Fibroblast of the aortic adventitia (primary cell): ENCODE measurements at places on chromosomes 6 and 20. TPM values are rescaled to one million over a fixed set of nuclear protein-coding genes. Genes with fewer than 3 reads are reported as not detected.

- no peak for DNase-seq
These were observed 1405.1 kb upstream of the EYS start for GRCh38 chr6:67112120-67112519.

The BMP6 gene
- total RNA-seq: 1.3 and 10.5 TPM in 2 replicates

The HIVEP2 gene
- total RNA-seq: 11.5 and 23.1 TPM in 2 replicates

DNA sequence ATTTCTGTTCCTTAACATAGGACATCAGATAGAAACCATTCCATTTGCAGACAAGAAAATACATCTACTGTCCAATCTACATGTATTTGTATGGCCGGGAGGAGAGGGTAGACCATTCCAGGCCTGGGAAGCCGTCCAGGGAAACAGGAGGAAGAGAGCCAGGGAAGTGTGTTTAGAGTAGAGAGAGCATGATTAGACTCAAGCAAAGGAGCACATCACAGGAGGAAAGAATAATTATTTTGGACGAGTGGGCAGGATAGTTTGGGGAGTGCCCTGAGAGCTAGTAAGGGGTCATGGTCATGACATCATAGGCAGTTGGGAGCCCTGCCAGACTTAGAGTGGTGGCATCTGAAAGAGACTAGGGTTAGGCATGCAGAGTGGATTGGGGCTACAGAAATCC lies 250.0 kb downstream of the HIVEP2 start:
- peak; percentile 82 for DNase-seq

The APOM gene
- 2.0 TPM in 1 of 2 replicates, not detected in the other for total RNA-seq
